Dorsolateral prefrontal cortex (tissue), 122 donors: ENCODE measurements at places on chromosomes 3 and 15.

- no peak for DNase-seq
Measured at GRCh38 chr15:34161329-34161963, 48.5 kb downstream of the KATNBL1 start.

GRCh38 chr15:55564347-55565145 is 23.6 kb downstream of the PYGO1 start:
- no peak for DNase-seq

DNA sequence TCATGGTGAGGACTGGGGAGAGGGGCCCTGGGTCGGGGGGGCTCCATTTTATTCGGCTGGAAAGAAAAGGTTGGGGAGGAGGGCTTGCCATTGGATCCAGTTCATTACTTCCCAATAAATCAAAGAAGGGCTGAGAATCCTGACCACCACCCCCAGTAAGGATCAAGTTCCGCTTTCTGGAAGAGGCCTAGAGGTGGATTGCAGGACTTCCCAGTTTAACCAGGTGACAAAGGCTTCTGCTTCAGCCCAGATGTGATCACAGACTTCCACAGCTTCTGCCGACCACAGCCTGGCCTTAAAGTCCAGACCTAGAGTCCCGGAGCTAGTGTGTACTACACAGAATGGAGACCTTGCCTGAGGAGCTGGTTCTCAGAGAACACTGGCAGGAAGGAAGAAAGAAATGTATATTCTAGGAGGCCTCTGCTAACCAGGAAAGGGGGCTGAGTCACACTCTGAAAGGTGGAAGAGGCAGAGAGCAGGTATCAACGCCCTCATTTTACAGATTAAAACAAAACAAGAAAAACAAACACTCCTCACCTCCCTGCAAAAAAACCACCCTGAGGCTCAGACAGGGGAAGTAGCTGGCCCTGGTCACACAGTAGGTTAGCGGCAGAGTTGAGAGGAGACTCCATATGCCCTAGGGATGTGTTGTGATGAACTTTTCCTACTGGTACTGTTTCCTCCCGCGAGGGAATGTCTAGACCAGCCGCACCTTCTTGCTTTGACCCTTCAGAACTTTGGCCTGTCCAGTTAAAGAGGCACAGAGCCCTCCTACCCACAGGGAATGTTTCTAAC is 1.1 kb upstream of the CEMIP start:
- no peak for DNase-seq

- no peak for DNase-seq
Measured at GRCh38 chr3:156867174-156867573, 41.0 kb downstream of the LEKR1 start.

DNA sequence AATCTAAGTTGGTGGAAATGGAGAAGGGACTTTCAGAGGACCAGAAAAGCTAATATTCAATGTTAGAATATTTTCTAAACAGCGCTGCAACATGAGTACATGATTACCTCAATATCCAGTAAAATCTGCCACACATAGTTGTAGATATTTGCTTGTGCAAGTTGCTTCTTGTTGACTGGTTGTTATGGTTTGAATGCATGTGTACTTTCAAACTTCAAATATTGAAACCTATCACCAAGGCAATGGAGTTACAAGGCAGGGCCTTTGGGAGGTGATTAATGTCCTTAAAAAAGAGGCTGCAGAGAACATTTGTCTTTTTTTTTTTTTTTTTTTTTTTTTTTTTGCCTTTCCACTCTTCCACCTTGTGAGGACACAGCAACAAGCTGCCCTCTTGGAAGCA is 49.9 kb downstream of the TMCO5A start:
- no peak for DNase-seq

- no peak for DNase-seq
Measured at GRCh38 chr15:35514759-35515158, 31.2 kb downstream of the DPH6 start.

DNA sequence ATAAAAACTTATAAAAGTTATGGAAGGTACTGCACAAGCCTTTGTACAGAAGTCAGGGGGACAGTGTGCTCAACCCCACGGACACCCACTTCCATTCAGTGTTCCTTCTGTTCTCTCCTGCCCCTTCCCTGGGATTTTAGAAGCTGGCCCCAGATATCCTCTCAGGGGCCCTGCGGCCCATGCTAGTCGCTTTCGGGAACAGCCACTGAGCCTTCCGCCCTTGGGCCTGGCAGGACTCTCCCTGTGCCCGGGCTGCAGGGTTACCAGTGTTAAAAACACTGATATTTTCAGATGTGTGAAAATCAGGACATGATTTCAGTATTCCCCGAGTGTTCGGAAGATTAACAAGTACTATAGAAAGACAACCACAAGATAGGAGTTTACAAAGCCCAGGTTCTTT is 22.4 kb downstream of the FAN1 start:
- no peak for DNase-seq

DNA sequence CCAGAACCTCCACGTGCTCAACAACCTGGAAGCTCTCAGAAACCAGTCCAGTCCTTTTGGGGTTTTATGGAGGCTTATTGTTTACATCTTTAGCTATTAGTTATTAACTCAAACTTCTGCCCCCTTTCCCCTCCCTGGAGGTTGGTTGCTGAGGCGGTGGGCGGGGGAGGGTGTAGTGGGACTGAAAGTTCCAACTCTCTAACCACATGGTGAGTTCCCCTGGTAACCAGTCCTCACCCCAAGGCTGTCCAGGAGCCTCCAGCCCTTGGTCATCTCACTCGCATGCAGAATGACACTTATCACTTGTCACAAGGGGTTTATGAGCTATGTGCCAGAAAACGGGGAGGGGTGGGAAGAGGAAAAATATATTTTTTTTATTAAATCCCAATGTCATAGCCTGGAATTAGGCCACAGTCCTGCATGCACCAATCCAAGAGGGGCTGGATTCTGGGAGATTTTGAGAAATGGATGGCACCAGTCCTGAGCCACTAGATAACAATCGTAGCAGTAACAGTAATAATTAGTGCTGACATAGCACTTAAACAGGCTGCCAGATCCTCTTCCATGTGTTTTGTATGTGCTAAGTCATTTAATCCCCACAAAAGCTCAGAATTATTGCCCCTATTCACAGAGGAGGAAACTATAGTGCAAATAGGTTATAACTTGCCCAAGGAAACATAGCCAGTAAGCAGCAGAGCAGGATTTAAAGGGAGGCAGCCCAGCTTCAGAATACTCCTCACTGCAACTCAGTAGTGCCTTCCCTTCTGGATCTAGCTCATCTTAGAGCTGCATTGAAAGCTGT is 85.7 kb downstream of the CRYGS start:
- no peak for DNase-seq

DNA sequence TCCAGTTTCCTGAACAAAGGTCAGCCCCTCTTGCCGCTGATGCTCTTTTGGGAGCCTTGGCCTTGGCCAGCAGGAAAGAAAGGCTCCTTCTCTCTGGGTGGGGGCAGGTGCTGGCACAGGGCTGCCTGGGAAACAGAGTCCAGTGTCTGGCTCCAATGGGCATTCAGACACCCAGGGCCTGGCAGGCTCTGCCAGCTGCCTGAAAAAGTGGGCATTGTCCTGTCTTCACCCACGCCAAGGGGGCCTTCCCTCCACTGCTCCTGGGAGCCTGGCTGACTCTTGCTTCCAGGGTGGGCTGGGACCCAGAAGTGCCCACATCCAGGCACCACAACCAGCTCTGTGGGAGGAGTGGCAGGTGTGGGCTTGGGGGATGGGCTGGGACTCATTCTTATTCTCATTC is 62.7 kb downstream of the RHCG start:
- no peak for DNase-seq

DNA sequence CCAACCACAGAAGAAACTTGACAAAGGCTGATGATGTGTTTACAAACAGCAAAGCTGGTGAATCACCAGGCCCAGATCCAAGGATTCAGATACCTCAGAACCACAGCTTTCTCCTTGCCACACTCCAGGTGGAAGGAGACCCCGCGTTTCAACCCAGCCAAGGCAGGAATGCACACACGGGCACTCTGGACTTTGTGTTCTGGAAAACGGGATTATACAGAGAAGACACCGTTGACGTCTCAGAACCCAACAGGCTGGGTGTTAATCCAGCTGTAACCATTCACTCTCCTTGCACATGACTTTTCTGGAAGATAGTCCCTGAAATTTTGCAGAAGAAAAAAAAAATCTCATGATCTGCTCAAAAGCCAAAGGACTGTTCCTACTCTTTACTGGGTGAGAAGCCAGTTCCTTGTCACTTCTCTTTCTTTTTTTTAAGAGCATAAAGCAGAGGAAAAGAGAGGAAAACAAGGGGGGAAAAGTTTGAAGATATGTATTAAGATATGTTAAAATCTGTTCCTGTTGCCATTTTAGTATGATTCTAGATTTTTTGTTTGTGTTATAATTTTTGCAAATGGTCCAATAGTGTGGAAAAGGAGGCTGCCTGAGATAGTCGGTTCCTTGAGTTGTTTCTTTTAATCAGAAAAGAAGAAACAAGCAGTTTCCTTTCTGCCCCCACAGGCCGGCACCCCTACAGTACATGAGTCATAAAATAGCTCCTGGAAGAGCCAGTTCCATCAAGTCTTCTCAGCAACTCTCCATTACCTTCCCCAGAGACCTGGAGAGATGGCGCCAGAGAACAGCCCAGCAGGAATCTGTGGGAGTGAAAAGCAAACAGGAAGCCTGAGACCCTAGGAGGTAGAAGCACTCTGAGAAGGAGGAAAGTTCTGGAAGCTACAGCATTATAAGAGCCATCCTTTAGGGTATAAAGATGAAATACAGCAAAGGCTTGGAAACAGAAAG is 73.1 kb downstream of the RORA start:
- no peak for DNase-seq

DNA sequence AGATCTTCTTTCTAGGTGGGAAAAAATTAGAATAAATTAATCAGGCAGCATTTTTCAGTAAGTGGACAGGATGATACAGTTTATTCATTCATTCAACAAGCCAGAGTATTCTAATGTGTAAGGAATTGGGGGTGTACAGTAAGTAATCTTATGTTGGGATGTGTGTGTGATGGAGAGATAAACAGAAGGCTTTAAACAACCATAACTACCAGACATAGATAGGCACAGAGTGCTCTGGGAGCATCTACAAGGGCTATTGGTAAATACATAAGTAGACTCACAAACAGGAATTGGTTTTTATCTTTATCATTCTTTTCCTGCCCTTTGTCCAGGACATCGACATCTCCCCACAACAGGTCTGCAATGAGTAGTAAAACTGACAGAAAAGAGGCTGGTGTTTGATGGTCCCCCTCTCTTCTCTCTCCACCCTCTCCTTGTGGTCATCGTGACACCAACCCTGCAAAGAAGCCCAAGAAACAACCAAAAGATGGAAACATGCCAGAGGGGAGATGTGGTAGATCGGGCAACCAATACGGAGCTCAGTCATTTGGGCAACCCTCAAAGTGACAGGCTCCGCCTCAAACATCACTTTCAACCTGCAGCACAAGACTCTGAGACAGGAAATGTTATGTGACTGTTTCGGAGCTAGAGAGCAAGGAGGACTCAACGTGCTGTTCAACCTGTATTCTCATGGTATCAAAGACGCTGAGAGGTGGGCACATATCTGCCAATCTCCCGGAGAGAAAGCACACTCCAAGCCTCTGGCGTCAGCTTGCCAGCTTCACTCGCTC is 28.7 kb upstream of the B3GNT5 start:
- no peak for DNase-seq

GRCh38 chr3:117589454-117589853 is 879.9 kb downstream of the TUSC7 start:
- DNase-seq = no peak
